ENCODE measurements at places on chromosomes 5 and 9.
A peak's percentile ranks its signal among the peaks of the same experiment; 100 is the strongest.

DNA sequence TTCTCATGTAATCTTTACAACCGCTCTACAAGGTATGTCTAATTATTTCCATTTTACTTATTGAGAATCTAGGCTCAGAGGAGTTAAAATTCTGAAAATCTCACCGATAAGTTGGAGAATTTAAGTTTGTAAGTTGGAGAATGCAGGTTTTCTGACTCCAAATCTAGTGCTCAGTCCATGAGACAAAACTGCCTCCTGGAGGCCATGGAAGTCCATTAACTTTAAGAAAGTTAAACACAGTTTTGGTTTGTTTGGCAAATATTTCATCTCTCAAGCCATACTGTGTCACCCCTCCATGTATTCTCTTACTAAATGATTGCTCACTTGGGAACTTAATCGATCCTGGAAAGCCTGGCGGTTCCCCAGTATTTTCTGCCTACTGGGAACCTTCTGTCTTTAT lies 52.6 kb downstream of the INIP start:
- DNase-seq: no peak

- DNase-seq: peak; percentile 46
These were observed 27.6 kb upstream of the TSLP start for GRCh38 chr5:111043712-111044506.

DNA sequence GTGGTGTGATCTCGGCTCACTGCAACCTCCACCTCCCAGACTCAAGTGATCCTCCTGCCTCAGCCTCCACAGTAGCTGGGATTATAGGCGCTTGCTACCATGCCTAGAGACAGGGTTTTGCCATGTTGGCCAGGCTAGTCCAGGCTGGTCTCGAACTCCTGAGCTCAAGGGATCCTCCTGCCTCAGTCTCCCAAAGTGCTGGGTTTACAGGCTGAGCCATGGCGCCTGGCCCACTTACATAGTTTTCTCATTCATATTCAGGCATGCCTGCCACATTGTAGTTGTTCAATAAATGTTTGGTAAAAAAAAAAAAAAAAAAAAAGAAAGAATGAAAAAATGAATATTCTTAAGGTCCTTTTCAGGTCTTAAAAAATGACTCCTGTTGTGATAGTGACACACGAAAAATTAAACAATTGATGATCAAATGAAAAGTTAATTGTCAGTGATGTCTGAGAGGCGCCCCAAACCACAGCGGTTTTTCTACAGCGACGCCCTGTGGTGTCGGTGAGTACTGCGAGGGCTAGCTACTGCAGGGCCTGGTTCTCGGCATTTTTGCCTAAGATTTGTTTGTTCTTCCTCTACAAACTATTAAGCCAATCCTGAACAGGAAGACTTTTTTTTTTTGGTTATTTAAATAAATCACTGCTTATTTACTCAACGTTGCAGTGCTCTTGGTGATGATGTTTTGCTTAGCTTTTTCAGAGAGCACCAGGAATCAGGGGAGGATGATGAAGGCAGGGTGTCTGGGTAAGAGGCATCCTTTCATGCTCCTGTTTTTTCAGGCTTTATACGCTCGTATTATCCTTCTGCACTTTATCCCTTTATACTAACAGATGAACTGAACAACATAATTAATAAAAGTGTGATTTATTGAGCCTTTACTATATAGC lies 67.0 kb upstream of the DPYSL3 start:
- DNase-seq: peak; percentile 46

- no peak for DNase-seq
These were observed 89.7 kb downstream of the DAP start for GRCh38 chr5:10671041-10672008.

DNA sequence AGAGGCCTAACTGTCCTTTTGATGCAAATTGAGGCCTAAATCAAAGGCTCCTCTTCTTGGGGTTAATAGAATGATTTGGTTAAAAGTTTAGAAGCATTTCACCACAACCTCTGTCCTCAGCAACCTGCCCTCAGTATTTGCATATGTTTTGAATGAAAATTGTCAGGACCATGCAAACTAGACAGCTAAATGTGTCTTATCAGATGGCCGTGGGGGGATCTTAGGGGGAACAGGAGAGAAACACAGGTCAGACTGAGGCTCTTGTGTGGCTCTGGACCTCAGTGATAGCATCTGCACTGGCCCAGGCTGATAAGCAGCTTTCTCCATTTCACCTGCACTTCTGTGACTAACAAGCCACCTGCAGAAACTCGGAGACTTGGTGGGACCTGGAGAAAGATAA lies 49.0 kb downstream of the FOXI1 start:
- no peak for DNase-seq

DNA sequence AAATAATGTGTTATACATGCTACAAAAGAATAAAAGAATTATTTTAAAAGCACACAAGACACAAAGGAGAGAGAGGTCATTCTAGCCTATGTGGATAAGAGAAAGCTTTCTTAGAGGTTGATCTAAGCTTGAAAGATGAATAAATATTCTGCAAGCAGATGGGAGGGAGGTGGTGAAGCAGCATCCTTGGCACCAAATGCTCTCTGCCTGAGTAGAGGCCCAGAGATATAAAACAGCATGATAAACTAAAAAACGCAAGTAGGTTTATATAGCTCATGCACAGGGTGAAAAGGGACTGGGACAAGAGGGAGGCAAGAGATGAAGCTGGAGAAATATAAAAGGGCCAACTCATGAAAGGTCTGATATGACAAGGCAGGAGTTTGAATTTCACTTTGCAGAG lies 283.2 kb upstream of the POU5F2 start:
- no peak for DNase-seq

DNA sequence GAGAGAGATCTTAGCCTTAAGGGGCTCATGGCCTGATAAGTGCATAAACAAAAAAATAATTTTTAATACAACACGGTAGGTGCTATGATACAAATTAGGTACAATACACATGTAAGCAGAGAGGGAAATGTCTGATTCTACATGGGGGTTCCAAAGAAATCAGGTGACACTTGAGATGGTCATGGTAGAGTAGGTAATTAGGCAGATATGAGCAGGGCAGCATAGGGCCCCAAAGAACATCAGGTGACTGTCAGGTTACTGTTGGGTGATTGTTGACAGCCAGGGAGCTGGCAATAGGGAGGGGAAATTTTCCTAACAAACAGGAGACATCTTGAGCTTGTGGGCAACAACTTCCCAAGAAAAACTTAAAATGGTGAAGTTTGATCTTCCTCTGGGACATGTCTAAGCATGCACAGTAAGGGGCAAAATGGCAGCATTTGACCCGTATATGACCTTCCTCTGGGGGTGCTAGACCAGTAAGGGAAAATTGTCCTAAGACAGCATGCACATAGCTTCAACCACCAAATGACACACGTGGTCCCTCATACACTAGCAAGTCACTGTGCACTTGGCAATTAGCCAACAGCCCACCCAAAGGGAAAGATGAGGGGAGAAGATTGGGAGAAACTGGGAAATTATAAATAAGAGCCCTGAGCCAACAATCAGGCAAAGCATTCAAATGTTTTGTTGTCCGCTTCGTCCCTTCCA lies 37.3 kb upstream of the TENT4A start:
- peak; percentile 6 for DNase-seq

- no peak for DNase-seq
These were observed at the start of gene C7 for GRCh38 chr5:40909264-40909663. Gene C7, plus strand, starts transcription at chr5:40909497. Its CDS starts 114 bp downstream, at chr5:40909611.

- peak; percentile 19 for DNase-seq
These were observed 26.3 kb upstream of the TTC1 start for GRCh38 chr5:159982421-159983173.

DNA sequence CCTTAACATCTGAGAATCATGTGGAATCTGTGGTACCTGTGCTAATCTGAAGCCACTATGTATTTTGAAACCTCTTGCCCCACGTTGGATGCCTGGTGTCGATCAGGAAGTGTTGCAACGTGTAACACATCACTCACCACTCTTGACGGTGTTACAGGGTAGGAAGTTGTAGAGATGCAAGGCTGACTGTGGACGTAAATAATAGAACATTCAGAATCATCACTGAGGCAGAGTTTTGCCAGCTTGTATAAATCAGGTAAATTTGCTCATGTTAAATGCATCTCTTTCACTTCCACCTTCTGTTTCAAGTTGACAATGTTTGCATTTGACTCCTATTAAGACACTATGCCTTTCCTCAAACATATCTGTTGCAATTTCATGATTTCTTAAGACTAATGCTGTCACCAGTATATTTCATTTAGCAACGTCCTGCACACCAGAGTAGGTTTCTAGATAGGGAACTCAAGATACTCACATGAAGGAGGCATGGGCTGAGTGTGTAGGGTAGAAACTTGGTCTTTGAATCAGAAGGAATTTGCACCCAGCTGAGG lies 38.1 kb downstream of the BASP1 start:
- no peak for DNase-seq

GRCh38 chr5:81936750-81937149 lies 35.1 kb upstream of the ATG10 start:
- no peak for DNase-seq

DNA sequence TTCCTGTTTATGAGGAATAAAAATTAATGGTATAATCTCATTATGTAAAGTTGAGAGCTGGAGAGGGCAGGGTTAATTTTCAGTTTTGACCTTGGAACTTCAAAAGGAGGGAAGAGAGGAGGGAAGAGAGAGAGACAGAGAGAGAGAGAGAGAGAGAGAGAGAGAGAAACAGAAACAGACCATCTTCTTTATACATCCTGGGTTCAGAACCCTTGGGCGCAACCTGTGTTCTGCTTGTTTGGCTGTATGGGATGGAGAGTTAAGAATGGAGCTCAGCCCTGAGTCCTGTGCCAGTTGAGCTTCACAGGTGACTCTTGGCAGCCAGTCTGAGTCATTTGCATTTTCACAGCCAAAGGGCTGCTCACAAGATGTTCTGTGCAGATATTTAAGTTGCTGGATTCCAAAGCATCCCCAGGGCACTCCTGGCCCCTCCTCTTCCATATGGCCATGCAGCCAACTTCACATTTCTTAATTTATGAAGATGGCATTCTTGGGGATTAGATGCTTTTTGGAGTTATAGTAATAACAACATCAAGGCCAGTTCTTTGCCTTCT lies 143.5 kb downstream of the CARTPT start:
- no peak for DNase-seq

GRCh38 chr5:172187118-172188032 lies 649 bp downstream of the STK10 start:
- peak; percentile 90 for DNase-seq

GRCh38 chr9:75233011-75233410 lies 144.7 kb downstream of the OSTF1 start:
- DNase-seq: no peak

GRCh38 chr5:8079056-8079455 lies 210.1 kb downstream of the MTRR start:
- DNase-seq: no peak

DNA sequence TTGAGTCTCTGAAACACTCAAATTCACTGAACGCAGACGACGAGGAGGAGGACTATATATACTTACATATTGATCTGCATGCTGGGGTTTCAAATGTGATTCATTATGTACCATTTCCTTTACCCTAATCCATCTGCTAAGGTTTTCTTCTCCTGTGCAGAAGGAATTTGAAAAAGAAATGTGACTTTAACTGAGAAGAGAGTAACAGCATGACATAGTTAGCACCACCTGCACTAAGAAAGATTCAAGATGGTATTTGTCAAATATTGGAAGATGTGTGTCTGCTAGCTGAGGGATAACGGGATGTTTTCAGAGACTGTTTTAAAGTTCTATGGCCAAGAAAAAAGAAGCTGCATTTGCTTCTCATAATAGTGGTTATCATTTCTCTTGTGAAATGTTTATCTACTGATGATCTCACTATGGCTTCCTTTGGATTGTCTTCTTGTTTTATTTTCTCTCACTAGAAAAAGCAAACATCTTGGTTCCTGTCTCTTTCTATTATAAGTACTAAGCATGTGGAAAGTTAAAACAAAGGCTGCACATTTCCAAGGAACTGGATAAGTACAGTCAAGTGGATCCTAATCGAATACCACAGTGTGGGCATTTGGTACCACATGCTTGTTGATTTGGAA lies 89.8 kb upstream of the TLE4 start:
- no peak for DNase-seq

- DNase-seq: peak; percentile 79
These were observed 227.3 kb downstream of the FANCC start for GRCh38 chr9:95090023-95090791.

DNA sequence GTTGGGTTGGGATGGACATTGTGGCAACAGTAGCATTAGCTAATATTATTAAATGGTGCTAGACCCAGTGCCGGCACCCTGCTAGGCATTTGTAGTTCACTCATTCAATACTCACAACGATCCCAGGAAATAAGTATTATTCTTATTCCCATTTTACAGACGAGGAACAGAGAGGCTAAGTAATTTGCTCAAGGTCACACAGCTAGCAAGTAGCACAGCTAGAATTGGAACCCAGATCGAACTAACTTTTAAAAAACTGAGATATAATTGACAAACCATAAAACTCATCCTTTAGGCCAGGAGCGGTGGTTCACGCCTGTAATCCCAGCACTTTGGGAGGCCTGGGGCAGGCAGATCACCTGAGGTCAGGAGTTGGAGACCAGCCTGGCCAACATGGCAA lies 79.5 kb downstream of the SH3PXD2B start:
- no peak for DNase-seq

DNA sequence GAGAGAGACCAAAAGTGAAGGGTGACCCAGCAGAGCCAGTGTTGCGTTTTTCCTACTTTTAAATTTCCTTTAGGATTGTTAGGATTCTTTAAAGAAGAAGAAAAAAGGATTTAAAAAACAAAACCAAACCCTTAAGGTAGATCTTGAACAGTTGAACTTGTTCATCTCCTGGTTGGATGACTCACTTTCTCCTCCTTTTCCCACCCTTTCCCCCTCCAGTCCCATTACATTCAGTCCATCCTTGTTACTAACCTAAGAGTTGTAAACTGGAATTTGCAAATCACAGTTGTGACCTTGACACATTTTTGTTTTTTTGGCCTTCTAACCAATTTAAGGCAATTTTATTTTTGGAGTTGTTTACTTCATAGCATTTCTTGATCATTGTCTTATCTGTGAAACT lies 289.2 kb downstream of the ARHGAP26 start:
- DNase-seq: no peak

DNA sequence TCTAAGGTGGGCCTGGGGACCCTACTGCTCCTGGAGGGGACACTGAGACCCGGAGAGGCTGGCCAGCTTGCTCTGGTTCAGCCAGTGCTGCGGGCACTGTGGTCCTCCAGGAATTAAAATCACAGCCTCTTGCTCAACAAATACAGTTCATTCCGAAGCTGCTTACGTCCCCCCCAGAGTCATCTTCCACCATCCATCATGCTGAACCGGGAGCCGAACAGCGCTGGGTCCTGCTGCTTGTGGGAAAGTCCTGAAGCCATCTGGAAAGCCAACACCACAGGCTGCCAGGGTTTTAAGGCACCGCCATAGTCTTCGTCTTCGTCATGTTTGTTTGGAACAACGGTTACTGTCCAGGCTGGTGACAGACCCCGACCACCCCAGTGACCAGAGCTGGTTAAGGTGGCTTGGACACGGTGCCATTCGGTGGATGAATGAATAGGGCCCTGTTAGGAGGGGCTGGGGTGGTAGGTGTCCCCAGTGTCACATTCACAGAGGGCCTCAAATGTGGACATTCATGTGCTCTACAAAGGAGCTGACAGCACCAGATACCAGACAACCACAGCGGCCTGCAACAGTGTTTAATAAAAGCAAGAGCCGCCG lies 81.6 kb upstream of the PHYKPL start:
- no peak for DNase-seq

- DNase-seq: no peak
These were observed 1.4 kb upstream of the N4BP3 start for GRCh38 chr5:178111925-178112324.

All from A172 (cell line).